Kasumi-1 (cell line): ENCODE measurements at places on chromosomes 6 and 20.
A peak's percentile ranks its signal among the peaks of the same experiment; 100 is the strongest.

DNA sequence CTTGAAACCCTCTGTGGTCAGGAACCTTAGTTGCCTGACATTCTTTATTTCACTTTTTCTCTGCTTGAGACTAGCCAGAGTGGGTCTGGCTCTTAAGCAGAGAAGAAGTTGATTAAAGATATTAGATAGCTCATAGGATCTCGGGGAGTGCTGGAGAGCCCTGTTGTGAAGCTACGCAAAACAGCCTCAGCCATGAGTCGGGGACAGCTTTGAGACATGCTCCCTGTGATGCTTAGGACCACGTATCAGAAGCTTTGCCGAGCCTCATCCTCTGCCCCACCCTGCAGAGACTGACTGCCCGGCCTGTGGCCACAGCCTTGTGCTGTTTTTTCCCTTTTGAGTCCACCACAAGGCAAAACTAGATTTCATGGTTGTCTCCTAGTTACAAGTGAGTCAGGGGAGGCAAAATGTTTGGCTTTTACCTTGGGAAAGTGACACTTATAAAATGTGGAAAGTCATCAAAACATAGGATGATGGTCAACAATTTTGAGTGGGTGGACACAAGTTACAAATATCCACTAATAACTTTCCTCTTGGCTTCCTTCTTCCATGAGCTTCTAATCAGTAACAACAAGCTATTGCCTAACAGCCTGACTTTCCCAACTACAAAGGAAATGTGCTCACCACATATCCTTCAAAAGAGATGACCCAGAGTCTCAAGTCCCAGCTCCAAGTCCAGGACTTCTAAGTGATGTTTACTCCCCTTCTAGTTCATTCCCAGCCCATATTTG lies 108.4 kb downstream of the JAG1 start:
- no peak for DNase-seq

- no peak for DNase-seq
Measured at GRCh38 chr20:45372646-45373352, 5.3 kb downstream of the TP53TG5 start.

GRCh38 chr6:161079566-161080262 lies 88.1 kb downstream of the MAP3K4 start:
- no peak for DNase-seq

DNA sequence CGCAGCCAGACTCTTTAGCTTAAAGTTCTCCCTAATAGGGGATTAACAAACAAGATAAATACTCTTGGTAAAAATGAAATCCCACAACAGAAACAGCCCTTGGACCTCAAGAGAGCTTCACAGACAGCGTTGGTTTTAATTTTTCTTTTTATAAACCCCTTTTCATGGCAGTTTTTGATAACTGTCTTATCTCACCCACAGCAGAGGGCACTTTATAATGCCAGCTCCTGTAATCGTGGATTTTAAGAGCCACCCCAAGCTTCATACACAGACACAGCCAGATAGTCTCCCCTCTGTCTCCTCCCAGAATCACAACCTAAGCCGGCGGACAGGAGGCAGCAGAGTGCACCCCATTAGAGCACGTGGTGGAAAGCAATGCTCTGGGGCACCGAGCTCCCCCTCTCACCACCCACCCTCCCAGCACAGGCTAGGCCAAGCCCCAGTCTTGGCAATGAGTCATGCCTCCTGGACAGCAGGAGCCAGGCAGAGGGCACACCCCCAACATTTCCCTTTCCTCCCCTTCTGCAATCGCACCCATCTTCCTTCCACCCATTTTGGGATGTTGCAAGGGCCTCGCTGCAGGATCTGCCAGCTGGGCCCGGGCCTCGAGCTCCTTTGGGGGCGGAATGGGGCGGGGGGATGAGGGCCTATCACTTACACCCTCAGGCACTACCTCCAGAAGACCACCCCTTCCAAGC lies 2.4 kb downstream of the JAG1 start:
- DNase-seq = peak; percentile 93

- DNase-seq = no peak
Measured at GRCh38 chr6:24284006-24284405, 73.9 kb downstream of the DCDC2 start.

GRCh38 chr6:1491025-1491424 lies 101.6 kb downstream of the FOXF2 start:
- no peak for DNase-seq
